ENCODE measurements at places on chromosomes 3 and 15. TPM values are rescaled to one million over a fixed set of nuclear protein-coding genes. Genes with fewer than 3 reads are reported as not detected.

DNA sequence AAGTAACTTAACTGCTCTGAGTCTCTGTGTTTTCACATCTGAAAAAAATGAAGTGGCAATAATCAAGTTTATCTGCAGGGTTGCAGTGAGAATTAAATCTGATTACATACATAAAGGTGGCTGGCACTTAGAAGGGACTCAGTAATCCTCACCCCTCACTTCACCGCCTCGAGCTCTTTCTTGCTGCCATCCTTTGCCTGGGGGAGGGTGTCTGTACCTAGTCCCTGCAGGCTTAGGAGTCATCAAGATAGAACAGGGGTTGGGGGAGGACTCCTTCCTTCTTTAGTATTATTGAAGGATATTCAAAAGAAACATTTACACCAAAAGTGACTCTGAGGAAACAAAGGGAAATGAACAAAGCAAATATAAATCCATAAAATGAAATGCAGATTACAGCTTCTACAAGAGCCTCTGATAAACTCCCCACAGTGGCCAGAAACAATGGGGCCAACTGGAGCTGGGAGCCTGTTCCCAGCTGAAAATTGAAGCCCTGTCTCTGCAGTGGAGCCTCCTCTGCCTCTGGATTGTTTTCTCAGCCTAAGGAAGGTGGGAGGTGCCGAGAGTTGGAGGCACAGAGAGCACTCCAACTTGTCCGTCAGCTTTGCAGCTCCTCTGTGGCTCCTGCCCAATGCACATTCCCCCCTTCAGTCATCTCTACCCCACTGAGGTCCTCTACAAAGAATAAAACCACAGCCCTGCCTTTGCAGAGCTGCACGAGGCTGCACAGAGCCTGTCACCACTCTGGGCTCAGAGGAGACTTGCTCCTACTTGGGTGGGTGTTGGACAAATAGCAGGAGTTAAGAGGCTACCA is 41.8 kb downstream of the CRYGS start:
- DNase-seq, result no peak
- no peak overlapping the region for H3K4me3 ChIP-seq
- H3K36me3 ChIP-seq, result peaks cover 7% of the 10 kb centered on the region
- H3K27ac ChIP-seq, result no peak overlapping the region

DNA sequence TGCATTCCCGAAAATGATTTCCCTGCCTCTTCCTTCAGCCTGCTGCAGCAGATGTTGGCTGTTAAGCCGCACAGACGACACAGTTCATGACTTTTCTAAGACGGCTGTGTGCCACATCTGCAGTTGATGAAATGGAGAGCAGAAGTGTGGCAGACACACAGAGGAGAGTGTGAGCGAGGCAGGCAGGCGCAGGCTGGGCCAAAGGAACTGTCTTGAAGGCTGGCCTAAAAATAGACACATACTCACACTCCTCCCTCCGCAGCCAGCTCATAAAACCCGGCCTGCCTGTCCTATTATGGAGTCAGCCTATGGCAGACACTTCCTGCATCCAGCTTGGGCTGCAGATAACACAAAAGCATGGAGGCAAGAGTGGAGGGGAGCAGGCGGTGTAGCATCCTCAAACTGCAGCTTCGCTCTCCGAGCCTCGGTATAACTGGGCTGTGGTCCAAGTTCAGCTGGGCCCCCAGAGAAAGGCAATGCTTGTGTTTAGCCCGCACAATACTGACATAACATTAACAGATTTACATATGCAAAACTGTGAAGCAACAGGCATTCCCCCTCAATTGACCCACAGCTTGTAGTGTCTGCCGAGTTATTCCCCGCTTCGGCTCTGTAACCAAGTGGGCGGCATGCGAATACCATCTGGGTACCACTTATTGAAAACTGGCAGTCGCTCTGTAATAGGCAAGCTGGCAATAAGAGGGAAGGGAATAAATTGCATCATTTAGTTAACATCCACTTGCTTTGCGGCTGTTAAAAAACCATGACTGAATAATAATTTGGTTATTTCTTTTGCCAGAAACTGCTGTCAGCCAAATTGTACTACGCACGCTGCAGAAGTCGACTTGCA is 40.8 kb downstream of the FOXP1 start:
- no peaks in the 10 kb centered on the region for H3K27me3 ChIP-seq
- peak; percentile 23 for DNase-seq
- H3K4me1 ChIP-seq, result peaks cover 20% of the 10 kb centered on the region
- no peak overlapping the region for H3K4me3 ChIP-seq

DNA sequence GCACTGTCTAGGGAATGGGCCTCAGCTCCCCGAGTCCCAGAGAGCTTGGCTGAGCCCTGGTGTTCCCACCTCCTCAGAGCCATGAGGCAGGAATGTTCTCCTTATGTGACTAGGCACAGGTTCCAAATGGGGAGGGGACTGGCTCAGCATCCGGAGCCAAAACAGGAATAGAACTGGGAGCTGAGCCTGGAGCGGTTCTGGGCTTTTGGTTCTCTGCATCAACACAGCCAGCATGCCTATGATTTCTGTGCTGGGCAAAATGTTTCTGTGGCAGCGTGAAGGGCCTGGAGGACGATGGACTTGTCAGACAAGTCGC is at the start of gene FAM131A:
TSS of gene FAM131A (plus strand) at position 202 of the 316 bp plus-strand sequence. CDS start at position 233, 31 bp downstream.
- peaks cover 42% of the 10 kb centered on the region for H3K4me1 ChIP-seq
- no peak for DNase-seq
- H3K4me3 ChIP-seq, result peak within 1 kb of the TSS; percentile 92
- peaks cover 5% of the 10 kb centered on the region for H3K27me3 ChIP-seq

- no peak overlapping the region for H3K27ac ChIP-seq
- no peaks in the 10 kb centered on the region for H3K36me3 ChIP-seq
- H3K27me3 ChIP-seq, result no peaks in the 10 kb centered on the region
- peaks cover 41% of the 10 kb centered on the region for H3K4me1 ChIP-seq
Measured at GRCh38 chr3:39105687-39106063, 1.8 kb downstream of the GORASP1 start.

- H3K36me3 ChIP-seq, result no peaks in the 10 kb centered on the region
- no peaks in the 10 kb centered on the region for H3K27me3 ChIP-seq
- DNase-seq, result no peak
- no peak overlapping the region for H3K27ac ChIP-seq
- H3K4me3 ChIP-seq, result no peak overlapping the region
Measured at GRCh38 chr3:178743297-178743696, 207.1 kb downstream of the KCNMB2 start.

DNA sequence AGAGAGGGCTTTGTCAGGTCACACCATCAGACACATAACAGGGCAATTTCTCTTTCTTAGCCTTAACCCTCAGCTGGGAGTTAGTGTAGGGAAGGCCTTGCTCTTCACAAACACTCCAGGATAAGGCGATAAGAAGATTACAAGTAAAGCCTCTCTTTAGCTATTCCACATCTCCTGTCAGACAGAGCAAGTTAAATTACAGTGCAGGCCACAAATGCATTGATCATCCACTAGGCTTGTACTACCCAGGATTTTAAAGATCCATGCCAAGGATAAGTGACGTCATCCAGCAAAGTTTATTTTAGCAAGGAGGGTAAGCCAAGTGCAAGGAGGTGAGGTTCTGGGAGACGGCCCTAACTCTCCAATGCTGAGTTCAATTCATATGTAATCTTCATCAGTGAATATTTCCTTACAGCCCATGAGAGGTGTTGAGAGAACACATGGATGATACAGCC is 890.6 kb upstream of the NR2F2 start:
- DNase-seq, result no peak
- no peaks in the 10 kb centered on the region for H3K4me1 ChIP-seq
- H3K36me3 ChIP-seq, result peaks cover 4% of the 10 kb centered on the region
- no peak overlapping the region for H3K4me3 ChIP-seq
- no peak overlapping the region for H3K27ac ChIP-seq
- no peaks in the 10 kb centered on the region for H3K27me3 ChIP-seq

Gene KBTBD13
- total RNA-seq, result not detected

Gene GOLGA6A
- total RNA-seq, result not detected

Gene ITGA11
- total RNA-seq, result 0.51 TPM

Gene UROC1
- total RNA-seq, result not detected

Gene TEX264
- 20.8 TPM for total RNA-seq

Gene CLCN2
- 23.6 TPM for total RNA-seq
